NCI-H524 treated with DMSO at 0.1 percent for 48 hours (cell line): ENCODE measurements at places on chromosomes 4 and X.

GRCh38 chr4:142539796-142540482 is 306.2 kb downstream of the INPP4B start:
- no peak for DNase-seq

GRCh38 chrX:111360839-111361238 is 51.2 kb downstream of the DCX start:
- peak; percentile 7 for DNase-seq

DNA sequence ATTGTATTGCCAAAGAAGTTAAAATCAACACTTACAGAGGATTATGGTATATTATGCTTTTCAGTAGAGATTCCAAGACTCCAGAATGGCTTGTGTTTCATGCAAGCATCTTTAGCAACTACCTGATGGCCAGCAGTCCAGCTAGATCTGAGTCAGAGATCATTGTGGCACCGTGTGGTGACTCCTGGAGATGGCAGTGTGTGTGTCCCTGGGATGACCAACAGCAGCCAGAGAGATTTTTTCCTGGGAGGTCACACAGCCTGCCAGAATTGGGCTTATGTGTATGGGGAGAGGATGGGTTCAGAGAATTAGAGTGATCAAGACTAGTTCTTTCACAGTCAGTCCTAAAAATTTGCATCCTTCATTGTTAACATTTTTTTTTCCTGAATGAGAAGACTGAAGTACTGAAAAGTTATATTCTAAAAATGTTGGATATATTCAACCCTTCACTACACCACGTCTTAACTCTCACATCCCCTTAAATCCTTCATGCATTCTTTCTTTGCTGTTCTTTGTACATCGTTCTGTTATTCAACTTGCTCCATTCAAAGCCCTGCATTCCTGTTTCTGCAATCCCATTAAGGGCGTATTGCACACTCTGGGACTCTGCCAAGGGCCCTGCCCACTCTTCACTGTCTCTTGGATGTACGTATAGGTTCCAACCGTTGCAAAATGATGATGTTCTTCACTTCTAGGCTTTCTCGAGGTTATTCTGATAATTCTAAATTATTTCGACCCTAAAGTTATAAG is 12.4 kb downstream of the TENM3 start:
- DNase-seq = no peak

DNA sequence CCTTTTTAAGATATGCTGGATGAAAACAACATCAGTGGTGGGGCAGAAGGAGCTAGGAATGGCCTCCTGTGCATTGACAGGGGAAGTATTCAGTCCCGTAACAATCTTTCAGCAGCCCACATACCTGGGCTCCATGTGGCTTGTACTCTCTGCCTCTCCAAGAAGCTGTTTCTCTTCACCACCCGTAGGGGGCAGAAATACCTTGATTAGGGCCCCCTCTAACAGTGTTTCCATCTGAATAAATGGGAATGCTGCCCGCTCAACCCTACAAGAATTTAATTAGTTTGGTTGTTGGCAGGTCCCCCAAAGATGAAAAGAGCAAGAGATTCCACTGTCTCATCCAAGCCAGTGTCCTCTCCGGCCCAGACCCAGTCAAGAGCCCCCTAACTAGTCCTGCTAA is 155.2 kb downstream of the SMIM20 start:
- DNase-seq = peak; percentile 4

DNA sequence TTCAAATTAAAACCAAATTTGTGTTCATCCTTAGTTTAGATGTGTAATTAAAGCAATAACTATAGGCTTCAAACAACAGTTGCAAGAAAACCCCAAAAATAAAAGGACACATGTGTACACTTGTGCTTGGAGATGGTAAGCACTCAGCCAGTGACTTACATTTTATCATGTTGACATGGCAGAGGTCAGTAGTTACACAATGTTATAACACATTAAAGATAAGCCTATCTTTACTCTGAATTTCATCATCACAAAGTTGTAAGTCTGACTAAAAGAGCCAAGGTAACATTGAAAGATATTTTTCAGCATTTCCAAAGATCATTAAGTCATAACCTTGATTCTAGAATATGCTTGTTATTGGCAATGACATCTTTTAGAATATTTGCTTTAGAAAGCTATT is 98.5 kb upstream of the PNPLA4 start:
- no peak for DNase-seq

DNA sequence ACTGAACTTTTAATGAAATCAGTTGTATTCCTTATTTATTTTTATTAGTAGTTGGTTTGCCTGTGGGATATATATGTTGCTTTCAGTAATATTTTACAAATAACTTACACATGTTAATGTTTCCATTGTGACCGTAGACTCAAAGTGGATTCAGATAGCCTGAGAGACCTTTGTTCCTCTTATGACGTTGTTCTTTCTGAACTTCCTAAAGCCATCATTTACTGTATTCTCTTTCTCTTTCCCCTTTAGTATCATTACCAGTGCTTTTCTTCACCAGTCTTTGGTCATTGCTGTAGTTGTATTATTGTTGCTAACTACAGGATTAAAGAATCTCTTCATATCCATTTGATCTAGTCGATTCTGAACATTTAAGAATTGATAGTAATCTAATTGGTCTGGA is 4.3 kb downstream of the STIM2 start:
- no peak for DNase-seq
